Spinal cord (tissue), 10 donors: ENCODE measurements at places on chromosomes 7 and 10. TPM values are rescaled to one million over a fixed set of nuclear protein-coding genes. Genes with fewer than 3 reads are reported as not detected.

ASB13 gene
- 32.4 TPM for polyA plus RNA-seq

LRRC18 gene
- polyA plus RNA-seq: 0.62 TPM

PTPRN2 gene
- 69.9 TPM for polyA plus RNA-seq

SIRT1 gene
- polyA plus RNA-seq: 18.4 TPM

ZNF25 gene
- polyA plus RNA-seq: 40.4 TPM

FAM25A gene
- not detected for polyA plus RNA-seq

HOXA3 gene
- polyA plus RNA-seq: 36.9 TPM

SPDYE9 gene
- polyA plus RNA-seq: 0.36 TPM

TACR2 gene
- 1.8 TPM for polyA plus RNA-seq

EVX1 gene
- 1.3 TPM for polyA plus RNA-seq

FGL2 gene
- polyA plus RNA-seq: 12.8 TPM

TMEM184A gene
- polyA plus RNA-seq: 0.74 TPM

CAV1 gene
- polyA plus RNA-seq: 27.0 TPM

CALCR gene
- polyA plus RNA-seq: 0.51 TPM

SPDYE11 gene
- 0.36 TPM for polyA plus RNA-seq

ANXA7 gene
- polyA plus RNA-seq: 59.2 TPM

GPR15LG gene
- polyA plus RNA-seq: not detected

GLCCI1 gene
- 35.7 TPM for polyA plus RNA-seq
